ENCODE measurements at places on chromosomes 1 and 21. TPM values are rescaled to one million over a fixed set of nuclear protein-coding genes. Genes with fewer than 3 reads are reported as not detected.

Gene KIF2C
- 2.6 TPM for total RNA-seq

Gene CR1
- total RNA-seq: 2.7 TPM

Gene MATN1
- not detected for total RNA-seq

Gene MYBPH
- not detected for total RNA-seq

Gene TRABD2B
- 1.0 TPM for total RNA-seq

- DNase-seq: peak; percentile 56
Observed at GRCh38 chr1:32361674-32362473, 411 bp downstream of the FAM229A start.

- DNase-seq: peak; percentile 67
Observed at GRCh38 chr1:24567792-24568388, 12.0 kb downstream of the NCMAP start.

DNA sequence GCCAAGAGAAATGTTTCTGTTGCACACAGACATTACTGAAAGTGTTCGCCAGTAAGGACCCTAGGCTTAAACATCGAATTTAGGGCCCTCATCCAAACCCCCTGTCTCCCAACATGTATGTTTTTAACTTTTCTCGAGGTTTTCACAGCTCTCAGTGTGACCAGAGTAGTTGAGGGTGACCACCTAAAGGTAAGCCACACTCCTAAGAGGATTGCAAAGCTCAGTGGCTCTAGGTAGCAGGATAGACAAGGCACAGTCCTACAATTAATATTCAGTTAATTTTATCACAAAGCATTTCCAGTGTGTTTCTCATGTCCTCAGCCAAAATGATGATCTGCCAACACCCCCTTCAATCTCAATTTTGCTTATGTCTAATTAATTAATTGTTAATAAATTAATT, 695 bp upstream of the ALG14 start:
- no peak for DNase-seq

DNA sequence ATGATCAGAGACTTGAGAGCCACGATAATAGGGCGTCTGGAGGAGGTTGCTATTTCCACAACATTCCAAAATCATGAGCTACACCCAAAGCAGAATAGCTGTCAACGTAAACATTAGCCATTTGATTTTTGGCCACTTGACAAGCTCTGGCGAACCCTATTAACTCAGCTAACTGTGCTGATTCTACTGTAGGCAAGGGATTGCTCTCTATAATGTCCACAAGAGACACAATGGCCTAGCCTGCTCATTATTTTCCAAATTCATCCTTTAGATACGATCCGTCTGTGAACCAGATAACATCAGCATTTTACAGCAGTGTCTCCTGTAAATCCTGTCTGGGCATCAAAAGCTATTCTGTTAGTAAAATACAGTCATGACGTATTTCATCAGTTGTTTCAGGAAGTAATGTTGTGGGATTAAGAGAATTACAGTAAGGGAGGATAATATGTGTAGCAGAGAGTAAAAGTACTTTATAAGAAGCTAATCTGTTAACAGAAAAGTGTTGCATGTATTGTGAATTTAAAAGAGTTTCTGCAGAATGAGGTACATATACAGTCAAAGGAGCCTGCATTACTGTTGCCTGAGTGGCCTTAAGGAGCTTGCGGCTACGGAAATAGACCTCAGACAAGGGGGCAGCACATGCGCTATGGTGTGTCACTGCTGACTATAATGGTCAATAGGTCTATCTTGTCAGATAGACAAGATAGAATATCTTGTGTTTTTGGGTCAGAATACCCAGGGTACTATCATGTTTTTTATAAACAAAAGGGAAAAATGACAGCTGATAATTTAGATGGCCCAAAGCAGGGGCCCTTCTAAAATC, 44.9 kb upstream of the TINAGL1 start:
- DNase-seq: no peak

GRCh38 chr1:100622037-100622436, 84.1 kb downstream of the GPR88 start:
- no peak for DNase-seq

DNA sequence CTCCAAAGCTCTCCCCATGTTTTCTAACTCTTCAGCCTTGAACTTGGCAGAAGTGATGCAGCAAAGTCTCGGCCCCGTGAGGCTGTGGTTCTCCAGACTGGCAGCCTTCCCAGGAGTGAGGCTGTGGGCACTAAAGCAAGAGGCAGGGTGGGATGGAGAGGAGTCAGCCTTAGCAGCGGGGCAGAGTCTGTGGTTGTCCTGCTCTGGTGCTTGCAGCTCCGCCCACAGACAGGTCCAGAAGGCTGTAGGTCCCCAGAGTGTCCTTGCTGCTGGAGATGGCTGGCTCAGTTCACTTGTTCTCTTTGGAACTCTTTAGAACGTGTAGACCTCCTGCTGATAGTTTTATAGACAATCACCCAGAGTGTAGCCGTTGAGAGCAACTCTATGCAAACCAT, 142.6 kb downstream of the AJAP1 start:
- DNase-seq: no peak

GRCh38 chr1:56797065-56797685, 22.0 kb downstream of the FYB2 start:
- peak; percentile 82 for DNase-seq
